ENCODE measurements at places on chromosomes 13 and 19.

DNA sequence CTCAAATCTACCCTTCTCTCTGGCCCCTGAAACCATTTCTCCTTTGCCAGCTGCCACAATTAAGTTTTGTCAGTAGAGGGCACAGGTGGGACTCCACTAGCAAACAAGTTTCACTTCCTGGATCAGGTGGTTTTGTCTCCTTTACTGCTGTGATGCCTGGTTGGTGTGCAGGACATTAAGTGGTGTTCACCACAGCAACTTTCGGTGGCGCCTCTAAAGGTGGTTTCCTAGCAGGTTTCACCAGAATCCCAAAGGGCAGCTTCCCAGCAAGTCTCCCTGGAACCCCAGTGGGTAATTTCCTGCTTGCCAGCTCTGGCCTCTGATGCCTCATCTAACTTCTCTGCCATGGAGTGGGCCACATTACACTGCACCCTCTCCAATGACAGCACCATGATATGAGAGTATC, 16.6 kb downstream of the MED4 start:
- H3K4me3 ChIP-seq = no peak overlapping the region
- no peak overlapping the region for H3K27ac ChIP-seq
- DNase-seq = no peak

DNA sequence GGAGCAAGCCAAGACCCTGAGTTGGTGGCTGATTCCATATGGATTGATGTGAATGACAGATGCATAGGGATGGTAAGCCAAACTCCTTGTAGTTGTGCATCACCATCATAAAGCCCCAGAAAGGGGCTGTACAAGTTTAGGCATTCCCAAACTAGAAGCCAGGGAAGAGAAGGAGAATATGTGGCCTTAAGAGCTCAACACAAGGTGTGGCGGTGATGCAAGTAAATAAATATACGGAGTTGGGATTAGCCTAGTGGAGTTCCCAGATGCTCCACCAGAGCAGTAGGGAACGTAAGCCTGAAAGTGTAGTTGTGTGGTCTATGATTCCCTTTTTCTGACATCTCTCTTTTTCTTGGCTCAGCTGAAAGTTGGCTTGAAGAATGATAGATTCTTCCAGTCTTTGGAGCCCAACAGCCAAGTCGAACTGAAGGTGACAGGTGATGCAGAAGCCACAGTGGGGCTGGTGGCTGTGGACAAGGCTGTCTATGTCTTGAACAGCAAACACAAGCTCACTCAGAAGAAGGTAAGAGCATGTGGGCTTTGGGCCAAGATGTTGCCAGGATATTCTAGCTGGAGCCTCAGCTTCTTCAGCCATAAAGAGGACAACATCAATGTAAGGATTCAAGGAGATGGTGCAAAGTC, 30.1 kb downstream of the RDH8 start:
- DNase-seq = peak; percentile 26
- no peak overlapping the region for H3K27ac ChIP-seq
- H3K36me3 ChIP-seq = peaks cover 11% of the 10 kb centered on the region
- H3K4me3 ChIP-seq = no peak overlapping the region

DNA sequence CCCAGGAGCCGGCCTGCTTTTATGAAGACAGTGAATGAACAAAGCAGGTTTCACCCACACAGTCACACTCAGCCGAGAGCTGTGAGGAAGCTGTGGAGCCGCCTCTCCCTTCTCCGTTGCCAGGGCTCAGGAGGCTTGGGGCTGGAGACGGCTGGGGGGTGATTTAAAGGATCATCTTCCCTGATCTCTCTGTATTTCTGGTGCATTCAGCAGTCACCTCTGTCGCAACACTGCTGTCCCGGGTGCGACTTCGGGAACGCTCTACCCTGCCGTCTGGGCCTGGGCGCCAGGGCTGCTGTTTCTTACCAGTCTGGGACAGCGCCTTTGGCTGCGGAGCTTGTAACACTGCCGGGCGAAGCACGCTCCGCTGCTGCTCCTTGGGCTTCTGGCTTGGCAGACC, 18.1 kb downstream of the CAPS start:
- no peaks in the 10 kb centered on the region for H3K27me3 ChIP-seq
- H3K4me3 ChIP-seq = no peak overlapping the region
- DNase-seq = no peak
- peaks cover 31% of the 10 kb centered on the region for H3K4me1 ChIP-seq
- H3K36me3 ChIP-seq = peaks cover 18% of the 10 kb centered on the region

GRCh38 chr13:95296326-95296925, 4.8 kb downstream of the ABCC4 start:
- H3K27ac ChIP-seq = peak overlapping the region; percentile 14
- DNase-seq = no peak
- peaks cover 18% of the 10 kb centered on the region for H3K36me3 ChIP-seq
- peaks cover 2% of the 10 kb centered on the region for H3K27me3 ChIP-seq

GRCh38 chr19:4707956-4708650, 15.5 kb downstream of the DPP9 start:
- peaks cover 2% of the 10 kb centered on the region for H3K27me3 ChIP-seq
- peak overlapping the region; percentile 88 for H3K27ac ChIP-seq
- H3K36me3 ChIP-seq = peaks cover 23% of the 10 kb centered on the region
- peak; percentile 63 for DNase-seq

DNA sequence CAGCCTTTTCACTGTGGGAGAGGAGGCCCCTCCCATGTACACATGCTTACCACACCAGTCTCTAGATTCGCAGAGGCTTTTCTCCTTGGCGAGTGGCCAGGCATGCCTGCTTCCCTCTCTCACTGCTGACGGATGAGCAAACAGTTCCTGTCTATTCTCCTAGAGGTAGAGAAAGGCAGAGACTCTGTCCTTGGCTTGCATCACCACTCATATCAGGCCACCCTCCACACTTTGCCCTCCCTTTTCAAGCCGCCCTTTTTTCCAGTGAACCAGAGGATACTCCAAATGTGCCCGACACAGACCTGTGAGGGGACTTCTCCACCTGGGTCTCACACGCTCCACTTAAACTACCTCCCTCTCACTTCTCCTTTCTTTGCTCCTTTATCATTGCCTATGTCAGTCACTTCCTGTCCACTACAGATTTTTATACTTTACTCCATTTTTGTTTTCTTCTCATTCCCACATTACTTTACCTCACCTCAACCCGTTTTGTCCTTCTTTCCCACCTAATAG, 284.6 kb downstream of the DNAJC15 start:
- peaks cover 2% of the 10 kb centered on the region for H3K27me3 ChIP-seq
- H3K4me3 ChIP-seq = no peak overlapping the region
- peaks cover 47% of the 10 kb centered on the region for H3K4me1 ChIP-seq
- H3K36me3 ChIP-seq = no peaks in the 10 kb centered on the region

DNA sequence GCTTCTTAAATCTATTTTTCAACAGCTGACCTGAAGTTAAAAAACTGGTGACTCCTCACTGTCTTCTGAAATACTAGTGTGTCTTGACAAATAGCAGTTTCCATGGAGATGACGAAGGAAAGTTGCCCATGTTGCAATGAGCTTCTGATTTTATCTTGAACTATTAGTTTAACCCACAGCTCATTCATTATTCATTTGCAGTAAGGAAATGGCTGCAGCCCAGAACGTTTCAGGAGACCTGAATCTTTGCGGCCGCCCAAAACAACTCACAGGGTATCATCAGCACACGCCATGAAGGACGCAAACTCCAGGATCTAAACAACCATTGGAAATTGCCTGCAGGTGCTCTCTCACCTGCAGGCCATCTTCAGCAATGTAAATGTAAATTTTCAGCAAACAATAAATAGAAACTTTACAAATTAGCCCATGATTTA, 142.5 kb downstream of the DCLK1 start:
- H3K36me3 ChIP-seq = no peaks in the 10 kb centered on the region
- no peak overlapping the region for H3K27ac ChIP-seq
- H3K4me1 ChIP-seq = no peaks in the 10 kb centered on the region
- DNase-seq = peak; percentile 8
- H3K27me3 ChIP-seq = peaks cover 8% of the 10 kb centered on the region

GRCh38 chr13:44068737-44069136, 189.0 kb downstream of the LACC1 start:
- H3K36me3 ChIP-seq = peaks cover 4% of the 10 kb centered on the region
- peak overlapping the region; percentile 78 for H3K27ac ChIP-seq
- peak; percentile 80 for DNase-seq
- H3K27me3 ChIP-seq = peaks cover 4% of the 10 kb centered on the region

- H3K27me3 ChIP-seq = no peaks in the 10 kb centered on the region
- no peak overlapping the region for H3K4me3 ChIP-seq
- H3K27ac ChIP-seq = peak overlapping the region; percentile 80
Measured at GRCh38 chr19:48152551-48152950, 17.6 kb downstream of the LIG1 start.

All from HFFc6 (cell line).